ENCODE measurements at places on chromosomes 5 and 9.

GRCh38 chr9:78053627-78054026, 22.0 kb upstream of the GNAQ start:
- no peak for DNase-seq

DNA sequence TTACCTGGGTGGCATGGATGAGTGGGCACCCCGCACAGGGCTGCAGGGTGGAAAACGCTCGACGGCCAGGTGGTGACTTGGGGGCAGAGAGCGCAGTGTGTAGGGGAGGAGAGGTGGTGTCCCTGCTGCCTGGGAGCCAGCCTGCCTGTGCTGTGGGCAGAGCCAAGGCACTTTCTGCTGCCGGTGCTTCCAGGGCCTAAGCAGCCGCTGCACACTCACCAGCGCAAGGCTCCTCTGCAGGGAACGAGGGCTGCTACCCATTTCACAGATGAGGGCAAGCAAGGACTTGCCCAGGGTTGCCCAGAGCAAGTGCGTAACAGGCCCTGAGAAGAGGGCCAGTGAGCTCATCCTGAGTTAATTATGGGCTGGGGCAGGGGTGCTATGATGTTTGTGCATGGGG, 62.5 kb downstream of the CRB2 start:
- no peak for DNase-seq

DNA sequence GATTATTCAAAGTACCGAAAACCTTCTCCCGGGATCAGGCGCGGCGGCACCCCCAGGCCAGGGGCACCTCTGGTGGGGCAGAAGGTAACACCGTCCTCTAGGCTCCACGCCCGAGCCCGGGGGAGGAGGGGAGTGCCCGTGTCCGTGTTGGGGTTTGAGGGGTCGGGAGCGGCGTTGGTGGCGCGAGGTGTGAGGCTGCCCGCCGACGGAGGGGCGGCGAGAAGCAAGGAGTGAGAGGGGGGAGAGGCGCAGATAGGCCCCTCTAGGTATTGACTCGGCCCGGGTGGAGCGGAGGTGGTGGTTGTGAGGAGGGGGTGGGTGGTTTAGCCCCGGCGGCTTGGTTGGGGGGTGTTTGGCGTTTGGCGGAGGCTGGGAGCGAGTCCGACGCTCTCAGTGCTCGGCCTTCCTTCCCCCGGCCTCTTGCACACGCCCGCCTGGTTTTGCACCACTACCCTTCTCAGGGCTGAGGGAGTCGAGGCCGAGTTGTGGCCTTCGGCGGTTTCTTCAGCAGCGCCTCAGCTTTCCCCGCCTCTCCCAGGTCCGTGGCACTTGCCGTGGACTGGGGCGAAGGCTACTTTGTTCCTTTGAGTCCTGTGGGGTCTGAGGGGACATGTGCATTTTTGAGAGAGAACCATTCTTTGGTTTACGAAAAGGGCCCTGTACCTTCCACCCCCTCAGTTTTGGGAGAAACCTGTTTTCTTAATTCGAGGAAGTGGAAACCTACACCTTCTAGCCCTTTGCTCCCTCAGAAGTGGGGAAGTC, 450 bp downstream of the GPBP1 start:
- no peak for DNase-seq

DNA sequence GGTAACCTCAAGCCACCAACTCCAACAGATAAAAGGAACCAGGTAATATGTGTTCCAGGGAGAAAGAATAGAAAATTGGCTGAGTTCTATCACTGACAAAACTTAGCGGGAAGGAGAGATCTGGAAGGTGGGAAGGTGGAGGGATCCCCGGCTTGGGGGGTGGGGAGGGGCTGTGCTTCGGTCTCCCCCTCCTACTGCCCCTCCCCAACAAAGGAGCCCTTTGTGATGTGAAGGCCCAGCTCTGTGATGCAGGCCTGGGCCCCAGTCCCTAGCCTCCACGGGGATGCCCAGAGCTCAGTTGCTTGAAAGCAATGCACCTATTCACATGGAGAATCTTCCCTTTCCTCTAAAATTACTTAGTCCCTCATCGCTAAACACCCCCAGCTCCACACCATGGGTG, 4.4 kb upstream of the ZNF484 start:
- no peak for DNase-seq

- no peak for DNase-seq
These were observed 304.0 kb downstream of the PJA2 start for GRCh38 chr5:109105631-109106267.

- DNase-seq: no peak
These were observed 1.5 kb downstream of the CDC42SE2 start for GRCh38 chr5:131265311-131265803.

DNA sequence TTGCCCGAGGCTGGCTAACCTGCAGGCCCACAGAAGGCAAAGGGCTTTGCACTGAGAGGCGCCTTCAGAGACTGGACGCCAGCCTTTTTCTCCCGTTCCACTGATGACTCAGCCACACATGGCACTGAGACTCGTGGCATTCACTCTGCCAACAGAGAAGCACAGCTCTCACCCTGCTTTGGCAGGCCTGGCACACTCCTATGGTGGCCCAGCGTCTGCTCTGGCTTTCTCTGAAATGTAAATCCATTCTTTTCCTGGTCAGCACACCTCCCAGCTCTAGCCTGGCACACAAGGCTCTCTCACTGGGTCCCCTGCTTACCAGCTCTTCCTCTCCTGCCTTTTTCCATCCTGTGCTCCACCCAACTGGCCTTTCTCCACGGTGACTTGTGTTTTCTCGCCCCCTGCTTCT, 5.9 kb upstream of the MELK start:
- no peak for DNase-seq

DNA sequence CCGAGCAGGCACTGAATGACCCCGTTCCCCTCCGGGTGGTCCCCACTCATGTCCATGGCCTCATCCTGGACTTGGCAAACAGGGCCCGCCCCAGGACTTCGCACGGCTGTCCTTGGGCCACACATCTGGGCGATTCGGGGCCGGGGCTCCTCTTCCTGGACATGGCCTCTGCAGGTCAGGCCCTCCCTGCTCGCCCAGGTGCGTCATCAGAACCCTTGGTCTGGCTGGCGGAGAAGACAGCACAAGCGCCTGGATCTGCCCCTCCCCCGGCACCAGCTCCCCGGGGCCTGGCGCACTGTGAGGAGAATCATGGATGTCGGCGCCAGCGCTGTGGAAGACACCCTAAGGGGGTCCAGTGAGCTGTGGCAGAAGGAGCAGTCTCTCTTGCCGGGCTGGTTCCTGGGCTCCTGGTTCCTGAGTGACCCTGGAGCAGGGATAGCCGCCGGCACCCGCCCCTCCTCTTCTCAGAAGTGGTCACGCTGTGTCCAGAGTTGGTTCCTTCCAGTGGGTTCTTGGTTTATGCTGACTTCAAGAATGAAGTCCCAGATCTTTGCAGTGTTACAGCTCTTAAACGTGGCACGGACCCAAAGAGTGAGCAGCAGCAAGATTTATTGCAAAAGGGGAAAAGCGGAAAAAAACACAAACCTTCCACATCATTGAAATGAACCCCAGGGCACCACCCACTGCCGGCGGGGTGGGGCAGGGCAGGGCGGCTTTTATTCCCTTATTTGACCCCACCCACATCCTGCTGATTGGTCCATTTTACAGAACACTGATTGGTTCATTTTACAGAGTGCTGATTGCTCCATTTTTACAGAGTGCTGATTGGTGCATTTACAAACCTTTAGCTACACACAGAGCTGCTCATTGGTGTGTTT, 25.9 kb upstream of the SLC12A7 start:
- DNase-seq: no peak

DNA sequence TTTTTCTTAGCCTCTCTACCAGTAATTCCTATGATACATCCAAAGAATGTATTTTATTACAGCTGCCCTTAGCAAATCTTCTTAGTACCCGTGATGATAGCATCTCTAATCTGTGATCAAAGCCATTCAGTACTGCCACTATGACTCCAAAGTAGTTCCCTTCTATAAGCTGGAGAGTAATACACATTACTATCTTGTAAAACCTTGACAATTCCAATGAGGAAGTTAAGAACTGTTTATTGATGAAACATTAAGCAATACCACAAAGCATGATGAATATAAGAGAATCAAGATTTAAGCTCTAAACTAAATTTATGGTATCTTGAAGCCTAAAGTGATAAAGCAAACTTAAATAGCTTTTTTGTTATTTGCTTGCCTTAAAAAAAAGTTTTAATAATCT, 86.1 kb downstream of the SMIM23 start:
- no peak for DNase-seq

DNA sequence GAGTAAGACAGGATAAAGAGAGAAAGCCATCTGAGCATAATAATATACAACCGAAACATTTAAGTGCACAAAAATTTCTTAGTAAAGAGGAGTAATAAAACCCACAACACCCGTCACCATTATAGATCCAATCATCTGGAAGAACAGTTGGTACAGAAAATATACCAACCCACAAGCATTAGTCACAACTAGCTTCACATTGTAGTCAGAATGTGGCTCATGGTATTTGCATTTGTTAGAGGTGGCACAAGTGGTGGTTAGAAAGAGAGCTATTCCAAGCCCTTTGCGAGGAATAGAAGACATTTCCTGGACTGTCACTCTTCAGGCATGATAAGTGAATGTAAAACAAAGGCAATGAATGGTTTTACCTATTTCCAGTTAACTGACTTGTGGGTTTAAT, 677.5 kb upstream of the ST8SIA4 start:
- DNase-seq: no peak

DNA sequence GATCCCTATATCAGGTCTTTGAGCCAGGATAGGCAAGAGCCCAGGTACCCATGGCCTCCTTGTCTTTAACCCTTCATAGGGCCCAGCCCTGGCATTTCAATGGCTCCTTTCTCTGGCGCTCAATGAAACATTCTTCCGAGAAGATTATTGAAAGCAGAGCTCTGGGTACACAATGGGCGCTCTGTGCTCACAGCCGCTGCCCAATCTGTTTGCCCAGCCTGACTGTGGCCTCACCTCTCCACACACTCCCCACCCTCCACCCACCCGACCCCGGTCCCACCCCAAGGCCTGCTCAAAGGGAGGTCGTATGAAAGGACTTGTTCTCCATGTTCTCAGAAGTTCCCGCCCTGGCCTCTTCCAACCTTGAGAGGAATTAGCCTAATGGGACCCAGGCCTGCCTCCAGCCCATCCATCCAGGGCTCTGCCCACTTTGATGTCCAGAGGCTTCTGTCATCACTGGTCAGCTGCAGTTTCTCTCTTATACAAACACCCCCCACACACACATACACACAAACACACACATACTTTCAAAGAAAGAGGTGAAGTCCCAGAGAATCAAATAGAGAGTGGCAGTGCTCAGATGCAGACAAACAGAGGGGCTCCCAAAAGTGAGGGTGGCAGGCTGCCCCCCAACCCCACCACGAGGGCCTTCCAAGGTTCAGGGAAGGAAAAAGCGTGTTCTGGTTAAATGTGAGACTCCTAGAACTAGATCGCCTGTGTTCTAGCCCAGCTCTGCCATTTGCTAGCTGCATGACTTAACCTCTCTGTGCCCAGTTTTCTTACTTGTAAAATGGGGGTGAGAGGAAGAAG, 5.1 kb upstream of the ARSI start:
- DNase-seq: no peak

GRCh38 chr9:15543047-15543813, 9.6 kb upstream of the CCDC171 start:
- DNase-seq: no peak

GRCh38 chr5:73392775-73393174, 55.8 kb downstream of the FOXD1 start:
- DNase-seq: no peak

- peak; percentile 35 for DNase-seq
These were observed 33.9 kb downstream of the TRIP13 start for GRCh38 chr5:926417-927171.

DNA sequence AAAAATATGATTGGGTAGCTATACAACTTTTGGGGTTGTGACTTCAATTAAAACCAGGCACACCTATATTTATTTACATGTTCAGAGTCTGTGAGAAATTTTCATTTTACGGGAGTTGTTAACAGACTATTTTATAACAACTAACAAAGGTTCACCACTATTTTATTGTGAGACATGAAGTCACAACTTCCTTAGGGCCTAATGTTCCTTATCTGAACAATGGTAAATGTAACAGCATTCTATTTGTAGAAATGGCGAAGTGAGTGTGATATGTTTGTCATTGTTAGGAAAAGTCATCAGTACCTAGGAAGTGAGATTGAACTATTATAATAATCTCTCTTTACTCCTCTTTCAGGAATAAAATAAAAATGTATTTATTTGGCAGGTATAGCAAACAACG, 67.4 kb downstream of the CSNK1G3 start:
- DNase-seq: no peak

- DNase-seq: no peak
These were observed 10.7 kb downstream of the GIN1 start for GRCh38 chr5:103109277-103109676.

GRCh38 chr5:154476354-154477205, 1.4 kb downstream of the HAND1 start:
- no peak for DNase-seq

- DNase-seq: no peak
These were observed 35.5 kb upstream of the CTNNAL1 start for GRCh38 chr9:109048822-109049221.

DNA sequence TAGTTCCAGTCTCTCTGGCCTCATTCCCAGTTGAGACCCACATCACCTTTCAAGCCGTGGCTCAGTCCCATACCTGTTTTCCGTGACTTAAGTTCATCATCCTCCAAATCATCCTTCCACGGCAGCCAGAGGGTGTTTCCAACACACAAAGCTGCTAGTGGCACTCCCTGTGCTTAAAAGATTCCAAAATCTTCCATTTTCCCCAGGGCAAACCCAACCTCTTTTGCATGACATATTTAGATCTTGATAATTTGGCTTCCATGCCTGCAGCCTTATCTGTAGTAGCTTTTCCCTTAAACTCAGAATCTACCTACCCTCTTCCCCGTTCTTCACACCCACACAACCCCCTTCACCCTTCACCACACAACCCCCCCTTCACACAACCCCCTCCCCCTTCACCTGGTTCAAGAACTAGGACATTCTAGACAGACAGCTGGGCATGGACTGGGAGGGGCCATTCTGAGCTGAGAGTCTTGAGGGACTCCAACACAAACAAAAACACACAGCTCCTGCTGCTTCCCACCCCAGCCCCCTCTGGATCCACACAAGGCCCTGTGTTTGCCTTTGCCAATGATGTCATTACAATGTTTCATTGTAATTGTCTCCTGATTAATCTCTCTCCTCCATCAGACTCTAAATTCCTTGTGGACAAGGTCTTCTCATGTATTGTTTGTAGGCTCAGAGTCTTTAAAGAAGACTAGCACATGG, 268.2 kb downstream of the SH3GL2 start:
- no peak for DNase-seq

DNA sequence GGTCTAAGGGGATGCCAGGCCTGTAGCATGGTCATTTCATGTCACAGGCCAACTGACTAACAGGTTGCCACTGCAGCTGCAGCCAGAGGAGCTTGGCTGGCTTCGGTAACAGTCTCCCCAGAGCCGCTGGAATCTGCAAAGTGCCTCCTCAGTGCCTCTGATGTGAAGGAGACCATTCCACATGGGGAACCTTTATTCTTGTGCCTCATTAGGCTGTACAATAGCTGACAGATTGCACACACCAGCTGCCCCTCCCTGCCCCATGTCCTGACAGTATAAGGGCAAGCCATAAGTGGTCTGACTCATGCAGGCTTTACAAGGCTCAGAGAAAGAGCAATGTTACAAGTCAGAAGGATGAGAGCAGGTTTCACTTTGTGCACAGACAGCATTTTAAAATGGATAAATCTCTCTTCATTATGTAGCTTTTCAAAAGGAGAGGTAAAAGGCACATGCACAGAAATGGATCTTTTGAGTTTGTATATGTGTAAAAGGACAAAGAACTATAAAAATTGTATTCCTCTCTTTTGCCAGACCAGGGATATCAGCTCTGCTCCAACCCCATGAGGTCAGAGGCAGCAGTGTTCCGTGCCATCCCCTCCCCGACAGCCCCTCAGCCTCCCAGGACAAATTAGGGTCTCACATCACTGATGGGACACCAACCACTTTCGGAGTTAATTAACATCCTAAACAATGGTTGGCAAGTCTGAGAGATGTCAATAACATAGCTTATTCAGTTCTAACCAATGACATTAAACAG, 467.8 kb downstream of the TMEM232 start:
- DNase-seq: peak; percentile 63
